ENCODE measurements at places on chromosomes 2 and 18.

- DNase-seq = no peak
These were observed 352.6 kb upstream of the VRK2 start for GRCh38 chr2:57693965-57694364.

GRCh38 chr2:5057891-5058351 is 634.3 kb upstream of the SOX11 start:
- DNase-seq = no peak

DNA sequence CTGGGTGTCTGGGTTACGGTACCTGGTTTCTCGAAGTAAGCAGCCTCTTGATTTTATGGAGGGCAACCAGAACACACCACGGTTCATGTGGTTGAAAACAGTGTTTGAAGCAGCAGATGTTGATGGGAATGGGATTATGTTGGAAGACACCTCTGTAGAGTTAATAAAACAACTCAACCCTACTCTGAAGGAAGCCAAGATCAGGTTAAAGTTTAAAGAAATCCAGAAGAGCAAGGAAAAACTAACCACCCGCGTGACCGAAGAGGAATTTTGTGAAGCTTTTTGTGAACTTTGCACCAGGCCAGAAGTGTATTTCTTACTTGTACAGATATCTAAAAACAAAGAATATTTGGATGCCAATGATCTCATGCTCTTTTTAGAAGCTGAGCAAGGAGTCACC is 279.8 kb downstream of the PLCL1 start:
- DNase-seq = no peak

DNA sequence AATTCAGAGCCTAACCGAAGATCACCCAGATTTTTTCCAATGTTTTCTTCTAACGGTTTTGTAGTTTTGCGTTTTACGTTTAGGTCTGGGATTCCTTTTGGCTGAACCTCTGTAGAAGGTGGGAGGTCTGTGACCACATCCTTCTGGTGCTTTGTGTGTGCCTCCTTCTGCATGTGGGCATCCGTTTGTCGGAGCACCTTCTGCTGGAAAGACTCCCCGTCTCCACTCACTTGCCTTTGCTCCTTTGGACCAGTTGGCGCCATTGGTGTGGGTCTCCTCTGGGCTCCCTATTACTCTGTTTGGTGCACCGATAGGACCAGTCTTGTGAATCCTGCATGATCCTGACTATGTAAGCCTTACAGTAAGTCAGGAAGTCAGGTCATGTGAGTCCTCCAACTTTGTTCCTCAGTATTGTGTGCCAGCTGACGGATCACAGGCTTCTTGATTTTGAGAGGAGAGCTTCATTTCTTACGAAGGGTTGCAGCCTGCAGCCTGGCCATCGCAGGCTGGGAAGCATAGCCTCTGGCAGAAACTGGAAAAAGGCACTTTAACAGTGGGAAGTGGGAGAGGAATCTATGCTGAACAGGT is 13.6 kb downstream of the AQP12A start:
- peak; percentile 68 for DNase-seq

DNA sequence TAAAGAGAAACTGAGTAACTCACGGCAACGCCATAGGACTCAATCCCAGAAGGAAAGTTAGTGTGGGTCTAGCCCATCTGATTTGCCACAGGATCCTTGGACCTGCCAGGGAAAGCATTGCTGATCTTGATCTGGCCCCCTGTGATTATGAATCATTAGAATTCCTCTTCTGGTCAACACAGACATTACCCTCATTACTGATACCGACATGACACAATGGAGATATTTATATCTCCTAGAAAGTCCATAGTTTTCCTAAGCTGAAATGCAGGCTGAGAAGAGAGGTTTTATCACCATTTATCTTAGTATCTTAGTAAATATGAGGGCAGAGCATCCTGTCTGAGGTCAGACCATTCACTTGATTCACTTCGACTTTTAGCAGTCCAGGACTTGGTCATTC is 75.5 kb upstream of the CCDC68 start:
- DNase-seq = no peak

DNA sequence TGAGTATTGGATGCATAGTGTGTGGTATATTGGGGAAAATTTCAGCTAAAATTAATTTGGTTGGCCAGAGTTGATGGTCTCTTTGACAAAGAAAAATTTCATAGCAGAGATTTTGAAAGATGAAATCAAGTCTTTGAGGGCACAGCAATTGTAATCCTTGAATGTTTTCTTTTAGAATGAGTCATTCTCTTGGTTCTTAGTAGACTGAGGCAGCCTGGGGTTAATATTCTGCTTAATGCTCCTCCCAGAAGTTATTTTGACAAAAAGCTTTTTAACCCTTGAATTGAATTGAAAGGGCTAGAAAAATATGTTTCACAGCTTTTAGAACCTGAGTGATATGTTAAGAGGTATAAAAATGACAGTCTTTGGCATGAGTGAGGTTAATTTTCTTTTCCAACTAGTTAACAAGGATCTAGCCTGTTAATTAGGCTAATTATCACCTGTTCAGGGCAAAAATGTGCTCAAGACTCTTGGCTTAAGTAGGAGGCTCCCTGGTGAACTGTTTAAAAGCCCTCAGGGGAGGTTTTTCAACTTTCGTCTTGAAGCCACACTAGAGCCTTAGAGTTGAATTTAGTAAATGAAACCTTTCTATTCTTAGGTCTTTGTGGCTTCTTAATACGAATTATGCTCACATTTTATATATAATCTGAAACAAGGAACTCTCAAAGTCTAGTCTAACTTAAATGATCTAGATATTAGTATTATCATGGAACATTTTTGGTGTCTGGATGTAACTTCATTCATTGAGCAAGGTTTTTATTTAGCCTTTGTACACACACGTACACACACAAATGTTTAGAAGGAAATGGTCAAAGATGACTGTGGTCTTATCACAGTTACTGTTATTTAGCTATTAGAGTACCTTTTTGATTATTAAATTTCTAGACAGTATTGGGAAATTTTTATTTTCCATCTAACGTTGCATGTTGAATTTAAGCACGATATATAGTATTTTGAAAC is 272.5 kb downstream of the ZNF407 start:
- no peak for DNase-seq

DNA sequence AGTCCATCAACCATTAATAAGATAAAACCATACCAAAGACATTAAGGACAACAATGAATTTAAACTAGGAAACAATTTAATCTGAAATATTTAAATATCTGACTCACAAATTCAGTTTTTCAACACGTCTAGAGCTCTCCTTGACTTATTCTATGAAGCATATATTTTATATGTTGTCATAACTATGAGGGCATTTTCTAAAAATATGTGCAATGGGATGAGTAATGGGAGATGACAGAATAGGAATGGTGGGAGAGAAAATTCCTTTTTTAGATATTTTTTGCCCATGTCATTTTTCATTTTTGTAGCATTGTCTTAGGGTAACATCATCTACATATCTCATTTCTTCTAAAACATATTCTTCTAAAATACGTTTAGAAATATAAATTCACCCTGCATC is 79.2 kb upstream of the CDH2 start:
- no peak for DNase-seq

DNA sequence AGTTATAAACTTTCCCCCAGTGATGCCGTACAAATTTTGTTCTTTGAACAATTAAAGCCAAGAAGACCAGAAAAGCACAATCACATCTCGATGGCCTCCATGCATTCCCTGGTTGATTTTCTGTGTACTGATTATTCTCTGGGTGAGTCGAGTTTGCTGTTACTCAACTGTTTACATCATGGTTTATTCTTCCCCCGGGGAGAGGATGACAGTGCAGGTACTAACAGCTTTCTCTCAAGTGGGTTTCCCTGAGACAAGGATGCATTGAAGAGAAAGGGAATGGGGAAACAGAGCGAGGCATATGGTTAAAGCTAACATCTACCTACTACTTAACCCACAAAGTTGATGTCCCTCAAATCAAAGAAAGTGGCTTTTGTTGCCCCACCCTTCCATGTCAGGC is 410.8 kb upstream of the FANCL start:
- DNase-seq = no peak

DNA sequence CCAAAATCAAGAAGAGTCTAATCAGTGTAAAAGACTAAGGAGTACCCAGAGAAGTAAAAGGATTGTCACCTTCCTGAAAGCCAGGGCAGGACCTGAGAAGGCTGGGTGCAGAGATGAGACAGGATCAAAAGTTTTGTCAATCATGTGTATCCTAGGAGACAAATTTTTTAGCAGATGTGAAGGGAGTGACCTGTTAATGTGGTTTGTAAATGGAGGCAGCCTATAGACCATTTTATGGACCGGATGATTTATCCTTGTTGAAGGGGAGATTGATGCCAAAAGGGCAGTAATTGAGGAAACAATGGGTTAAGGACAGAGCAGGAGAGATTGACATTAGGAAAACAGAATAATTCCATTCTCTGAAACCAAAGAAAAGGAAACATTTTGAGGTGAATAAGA is 813 bp downstream of the NDC80 start:
- DNase-seq = no peak

DNA sequence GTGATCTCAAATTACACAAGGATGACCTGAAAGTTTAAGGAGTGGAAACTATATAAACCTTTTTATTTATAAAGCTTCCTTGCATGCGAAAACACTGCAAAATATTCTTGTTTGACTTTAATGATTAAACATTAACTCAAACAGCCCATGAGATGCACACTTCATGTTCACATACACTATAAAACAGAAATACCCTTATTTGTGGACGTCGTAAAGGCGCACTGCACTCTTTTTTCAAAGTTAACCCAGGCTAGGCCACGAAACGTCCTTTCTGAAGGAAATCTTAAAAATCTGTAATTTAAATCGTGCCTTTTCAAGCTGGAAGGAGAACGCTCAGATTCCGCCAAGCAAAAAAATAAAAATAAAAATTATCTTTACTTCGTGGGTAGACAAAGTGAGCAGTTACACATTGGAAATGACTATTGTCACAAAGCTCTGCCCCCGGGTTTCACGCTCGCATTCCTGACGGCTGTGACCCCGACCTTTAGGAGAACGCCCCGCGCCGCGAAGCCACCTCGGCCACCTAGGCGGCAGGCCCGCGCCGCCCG is 728 bp downstream of the FAM168B start:
- no peak for DNase-seq

GRCh38 chr2:20164061-20164733 is 60.7 kb downstream of the SDC1 start:
- no peak for DNase-seq

GRCh38 chr2:160694631-160695030 is 201.0 kb upstream of the RBMS1 start:
- no peak for DNase-seq

DNA sequence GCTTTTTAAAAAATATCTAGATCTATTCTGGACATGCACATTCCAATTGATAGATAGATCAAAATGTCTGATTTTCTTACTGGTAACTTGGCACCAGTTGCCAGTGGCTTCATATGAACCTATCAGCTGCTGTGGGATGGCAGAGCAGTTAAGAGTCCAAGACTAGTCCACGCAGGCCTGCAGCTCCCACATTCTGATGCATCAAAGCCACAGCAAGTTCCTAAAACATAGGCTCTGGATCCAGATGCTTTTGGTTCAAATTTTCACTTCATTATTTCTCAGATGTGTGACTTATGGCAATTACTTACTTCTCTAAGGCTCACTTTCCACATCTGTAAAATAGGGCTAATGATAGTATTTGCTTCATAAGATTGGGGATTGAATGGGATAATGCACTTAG is 48.0 kb upstream of the CYP1B1 start:
- DNase-seq = no peak

DNA sequence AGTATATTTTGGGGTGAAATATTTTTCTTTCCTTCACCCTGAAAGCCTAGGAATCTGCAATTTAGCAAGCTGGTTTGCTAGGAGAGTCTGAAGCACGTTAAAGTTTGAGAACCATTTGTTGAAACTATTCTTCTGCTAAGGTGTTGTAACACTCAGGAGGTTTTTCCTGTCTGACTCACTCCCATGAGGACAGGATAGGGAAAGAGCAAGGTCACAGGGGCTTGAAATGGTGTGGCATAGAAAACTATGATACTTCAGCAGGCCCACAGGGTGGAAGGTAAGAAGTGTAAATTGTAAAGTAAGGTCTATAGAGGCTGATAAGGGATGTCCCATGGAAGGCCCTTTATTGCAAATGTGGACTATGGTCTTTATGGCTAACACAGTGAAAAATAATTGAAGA is 177.7 kb upstream of the ZC3H15 start:
- no peak for DNase-seq
